ENCODE measurements at places on chromosomes 5 and 9. TPM values are rescaled to one million over a fixed set of nuclear protein-coding genes. Genes with fewer than 3 reads are reported as not detected.

SCGB3A1 gene
- not detected for total RNA-seq

ADGRV1 gene
- total RNA-seq, result not detected

ARHGEF28 gene
- 1.2 TPM for total RNA-seq

SPATA31E1 gene
- total RNA-seq, result not detected

SLC36A2 gene
- not detected for total RNA-seq

GTF2H2C gene
- total RNA-seq, result 24.7 TPM

All from cardiac ventricle fibroblast (primary cell).